ENCODE measurements at places on chromosomes 5 and 9. TPM values are rescaled to one million over a fixed set of nuclear protein-coding genes. Genes with fewer than 3 reads are reported as not detected.

DNAJC21 gene
- total RNA-seq: 23.8 TPM

KIF4B gene
- not detected for total RNA-seq

EGFLAM gene
- total RNA-seq: not detected

GAPT gene
- not detected for total RNA-seq

SAXO1 gene
- total RNA-seq: under 0.01 TPM

KIF24 gene
- total RNA-seq: 5.5 TPM

MPDZ gene
- 87.6 TPM for total RNA-seq

BTNL3 gene
- total RNA-seq: not detected

PTGR1 gene
- 52.6 TPM for total RNA-seq

FBN2 gene
- 5.9 TPM for total RNA-seq

HAVCR2 gene
- not detected for total RNA-seq

PCDHB7 gene
- total RNA-seq: under 0.01 TPM

HEXB gene
- 324 TPM for total RNA-seq

HSD17B3 gene
- 0.69 TPM for total RNA-seq

IFNA17 gene
- not detected for total RNA-seq

TCF7 gene
- 0.69 TPM for total RNA-seq

TMEM174 gene
- not detected for total RNA-seq

CAVIN4 gene
- total RNA-seq: 1.00 TPM

NEURL1B gene
- total RNA-seq: 1.5 TPM

PFN3 gene
- not detected for total RNA-seq

WDR38 gene
- not detected for total RNA-seq

POU5F2 gene
- 1.0 TPM for total RNA-seq

CDH9 gene
- not detected for total RNA-seq

RNF44 gene
- total RNA-seq: 5.9 TPM

SLC6A19 gene
- total RNA-seq: not detected

CCNJL gene
- 6.2 TPM for total RNA-seq

KCNN2 gene
- 2.4 TPM for total RNA-seq

ZNG1A gene
- total RNA-seq: 21.6 TPM

EIF4EBP3 gene
- 3.2 TPM for total RNA-seq

ZNF608 gene
- total RNA-seq: 48.3 TPM

OR1B1 gene
- not detected for total RNA-seq

MYOZ3 gene
- 1.3 TPM for total RNA-seq

SV2C gene
- total RNA-seq: not detected

KYAT1 gene
- total RNA-seq: 12.3 TPM

SPINK13 gene
- not detected for total RNA-seq

SPATA31C1 gene
- not detected for total RNA-seq

ELOVL7 gene
- 1.1 TPM for total RNA-seq

SLC36A2 gene
- total RNA-seq: not detected

MYORG gene
- total RNA-seq: 5.5 TPM

PCDHA4 gene
- total RNA-seq: under 0.01 TPM

DAB2 gene
- total RNA-seq: 362 TPM

CSF2 gene
- not detected for total RNA-seq

WDR36 gene
- total RNA-seq: 34.8 TPM

ANKRD34B gene
- not detected for total RNA-seq

CD180 gene
- not detected for total RNA-seq

OGN gene
- under 0.01 TPM for total RNA-seq

MLANA gene
- 969 TPM for total RNA-seq
